ENCODE measurements at places on chromosomes 7 and 10.

GRCh38 chr10:44300666-44301649 is 83.9 kb downstream of the CXCL12 start:
- no peak overlapping the region for H3K27ac ChIP-seq
- H3K27me3 ChIP-seq: no peaks in the 10 kb centered on the region
- no peak overlapping the region for H3K4me3 ChIP-seq
- H3K36me3 ChIP-seq: no peaks in the 10 kb centered on the region

DNA sequence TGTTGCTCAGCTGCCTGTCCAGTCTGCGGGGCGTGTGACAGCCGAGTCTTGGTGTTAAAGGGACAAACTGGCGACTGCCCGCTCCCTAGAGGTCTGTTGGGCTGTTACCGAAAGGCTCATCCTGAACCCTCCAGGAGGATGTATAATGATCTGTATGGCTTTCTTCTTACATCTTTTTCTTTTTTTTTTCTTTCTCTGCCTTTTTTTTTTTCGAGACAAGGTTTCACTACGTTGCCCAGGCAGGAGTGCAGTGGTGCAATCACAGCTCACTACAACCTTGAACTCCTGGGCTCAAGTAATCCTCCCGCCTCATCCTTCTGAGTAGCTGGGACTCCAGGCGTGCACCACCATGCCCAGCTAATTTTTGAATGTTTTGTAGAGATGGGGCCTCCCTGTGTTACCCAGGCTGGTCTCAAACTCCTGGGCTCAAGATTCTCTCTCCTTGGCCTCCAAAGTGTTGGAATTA is 857 bp downstream of the INTS15 start:
- H3K4me3 ChIP-seq: peak overlapping the region; percentile 100
- H3K27ac ChIP-seq: peak overlapping the region; percentile 71
- peak; percentile 52 for DNase-seq

DNA sequence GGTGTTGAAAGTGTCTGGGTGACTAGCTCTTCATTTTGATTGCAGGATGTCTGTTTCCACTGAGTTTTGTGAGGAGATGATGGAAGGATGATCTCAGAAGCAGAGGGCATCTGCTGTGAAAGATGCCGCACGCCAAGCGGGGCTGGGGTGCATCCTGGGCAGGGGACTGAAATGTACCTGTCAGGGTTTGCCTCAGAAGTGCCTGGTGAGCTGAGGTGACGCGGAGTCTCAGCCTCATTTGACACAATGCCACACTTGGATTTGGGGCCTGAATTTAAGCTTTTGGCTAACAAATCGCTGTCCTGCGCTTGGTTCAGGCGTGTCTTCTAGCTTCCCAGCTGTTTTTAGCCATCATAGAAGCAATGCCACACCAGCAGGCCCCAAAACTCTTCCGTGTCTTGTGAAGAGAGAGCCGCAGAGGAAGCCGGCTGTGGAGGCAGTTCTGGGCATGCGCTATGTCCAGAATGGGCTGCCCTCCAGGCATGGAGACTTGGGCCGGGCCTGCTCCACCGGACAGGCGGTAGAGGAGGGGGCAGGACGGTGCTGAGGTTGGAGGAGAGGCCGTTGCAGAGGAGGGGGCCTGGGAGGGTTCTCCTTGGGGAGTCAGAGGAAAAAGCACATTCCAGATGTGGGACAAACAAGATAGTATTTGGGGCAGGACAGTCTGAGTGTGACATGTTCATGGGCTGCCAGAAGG is 31.2 kb downstream of the WDR86 start:
- H3K27me3 ChIP-seq: peaks cover 11% of the 10 kb centered on the region
- DNase-seq: no peak
- H3K4me1 ChIP-seq: no peaks in the 10 kb centered on the region
- peaks cover 15% of the 10 kb centered on the region for H3K36me3 ChIP-seq
- H3K4me3 ChIP-seq: no peak overlapping the region
- H3K27ac ChIP-seq: no peak overlapping the region

DNA sequence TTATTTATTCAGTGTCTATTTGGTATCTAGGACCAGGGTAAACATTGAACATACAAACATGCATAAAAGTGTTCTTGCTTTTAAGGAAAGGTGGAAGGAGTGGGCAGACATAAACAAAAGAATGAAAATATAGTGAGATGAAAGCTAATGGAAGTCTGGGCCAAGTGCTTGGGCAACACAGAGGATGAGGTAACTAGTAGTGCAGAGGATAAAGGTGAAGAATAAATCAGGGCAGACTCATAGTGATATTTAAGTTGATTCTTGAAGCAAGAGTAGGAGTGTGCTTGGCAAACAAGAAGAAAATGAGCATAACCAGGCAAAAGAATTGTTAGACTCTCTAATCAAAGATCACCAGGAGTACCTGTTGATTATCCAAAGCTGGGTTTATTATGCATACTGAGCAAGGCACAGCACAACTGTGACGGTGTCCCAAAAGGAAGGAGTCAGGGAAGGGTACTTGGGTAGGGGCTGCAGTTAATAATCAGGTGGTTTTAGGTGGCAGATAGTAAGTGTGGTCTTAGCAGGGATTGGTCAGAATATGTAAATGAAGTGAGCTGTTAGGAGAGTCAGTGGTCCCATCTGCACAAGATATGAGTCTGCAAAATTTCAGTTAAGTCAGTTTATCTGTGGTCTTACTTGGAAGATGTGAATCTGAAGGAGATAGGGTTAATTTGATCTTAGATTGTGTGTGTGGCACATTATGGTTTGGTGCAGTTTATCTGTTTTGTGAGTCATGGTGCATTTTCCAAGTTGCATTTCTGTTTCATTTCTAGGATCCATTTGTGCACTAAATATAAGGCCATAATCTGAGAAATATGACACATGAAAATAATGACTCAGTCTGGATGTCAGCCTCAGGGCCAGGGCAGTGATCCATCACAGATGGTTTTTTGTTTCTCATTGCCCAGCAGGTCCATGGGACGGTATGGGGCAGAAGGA is 30.6 kb upstream of the TAX1BP1 start:
- DNase-seq: no peak
- peaks cover under 1% of the 10 kb centered on the region for H3K4me1 ChIP-seq
- H3K27me3 ChIP-seq: no peaks in the 10 kb centered on the region
- no peak overlapping the region for H3K4me3 ChIP-seq

DNA sequence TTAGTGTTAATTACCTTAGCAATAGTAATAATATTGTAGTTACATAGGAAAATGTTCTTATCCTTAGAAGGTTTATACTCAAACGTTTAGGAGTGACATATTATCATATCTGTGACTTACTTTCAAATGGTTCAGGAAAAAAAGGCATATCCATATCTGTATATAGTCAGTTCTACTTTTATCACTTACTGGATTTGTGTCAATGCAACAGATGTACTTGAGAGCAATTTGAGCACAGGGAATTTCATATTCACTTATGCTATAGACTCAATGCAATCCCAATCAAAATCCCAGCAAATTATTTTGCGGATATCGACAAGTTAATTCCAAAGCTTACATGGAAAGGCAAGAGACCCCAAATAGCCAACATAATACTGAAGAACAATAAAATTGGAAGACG is 10.0 kb downstream of the DENND11 start:
- peaks cover 2% of the 10 kb centered on the region for H3K4me1 ChIP-seq
- no peak overlapping the region for H3K4me3 ChIP-seq
- H3K27ac ChIP-seq: no peak overlapping the region
- no peaks in the 10 kb centered on the region for H3K36me3 ChIP-seq
- DNase-seq: no peak
- H3K27me3 ChIP-seq: no peaks in the 10 kb centered on the region
